ENCODE measurements at places on chromosomes 11 and 22.

DNA sequence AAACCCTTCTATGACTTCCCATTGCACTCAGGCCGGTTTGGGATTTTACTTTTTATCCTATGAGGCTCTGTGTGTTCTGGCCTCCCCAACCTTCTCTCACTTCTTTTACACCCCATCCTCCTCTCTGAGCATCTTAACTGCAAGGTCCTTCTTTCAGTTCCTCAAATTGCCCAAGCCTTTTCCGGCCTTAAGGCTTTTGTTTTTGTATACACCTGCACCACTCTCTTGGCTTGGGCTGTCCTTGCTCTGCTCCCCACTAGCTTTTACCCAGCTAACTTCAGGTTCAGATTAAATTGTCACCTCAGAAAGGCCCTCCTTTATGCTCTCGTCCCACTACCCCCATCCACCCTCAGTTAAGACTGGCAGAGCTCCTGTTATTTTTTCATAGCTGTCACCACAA is 55.5 kb downstream of the FAM83F start:
- peaks cover 16% of the 10 kb centered on the region for H3K4me1 ChIP-seq
- DNase-seq, result no peak
- H3K27ac ChIP-seq, result no peak overlapping the region
- H3K27me3 ChIP-seq, result no peaks in the 10 kb centered on the region
- H3K4me3 ChIP-seq, result no peak overlapping the region

GRCh38 chr11:31795706-31796498 is 15.2 kb downstream of the PAX6 start:
- peak overlapping the region; percentile 60 for H3K4me3 ChIP-seq
- H3K4me1 ChIP-seq, result peaks cover 32% of the 10 kb centered on the region
- peak; percentile 55 for DNase-seq
- H3K27ac ChIP-seq, result no peak overlapping the region
- H3K36me3 ChIP-seq, result no peaks in the 10 kb centered on the region

- H3K27ac ChIP-seq, result no peak overlapping the region
- no peaks in the 10 kb centered on the region for H3K4me1 ChIP-seq
- DNase-seq, result no peak
Observed at GRCh38 chr11:122769126-122769780, 69.0 kb upstream of the CRTAM start.

GRCh38 chr22:50660306-50660705 is 12.3 kb upstream of the SHANK3 start:
- DNase-seq, result no peak
- no peak overlapping the region for H3K4me3 ChIP-seq
- H3K27me3 ChIP-seq, result peaks cover 17% of the 10 kb centered on the region

GRCh38 chr11:121755906-121756305 is 303.1 kb upstream of the SORL1-AS1 start:
- H3K36me3 ChIP-seq, result no peaks in the 10 kb centered on the region
- no peaks in the 10 kb centered on the region for H3K27me3 ChIP-seq
- no peak for DNase-seq
- peaks cover 25% of the 10 kb centered on the region for H3K4me1 ChIP-seq

DNA sequence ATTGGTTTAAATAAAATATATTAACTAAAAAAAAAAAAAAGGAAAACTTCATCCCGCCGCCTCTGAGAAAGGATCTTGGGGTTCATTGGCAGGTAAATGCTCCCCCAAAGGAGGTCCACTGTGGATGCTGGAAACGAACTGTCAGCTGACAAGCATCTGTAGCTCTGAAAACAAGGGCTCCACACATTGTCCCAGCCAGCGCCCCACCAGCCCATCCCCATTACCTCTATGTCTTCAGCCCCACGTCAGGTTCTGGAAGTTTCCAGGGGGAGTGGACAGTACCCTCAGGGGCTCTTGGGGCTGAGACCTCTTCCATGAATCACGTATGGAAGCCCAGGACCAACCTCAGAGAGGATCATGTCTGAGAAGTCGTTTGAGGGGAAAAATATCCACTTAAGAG is 66.4 kb upstream of the WNT7B start:
- no peaks in the 10 kb centered on the region for H3K36me3 ChIP-seq
- H3K27ac ChIP-seq, result no peak overlapping the region
- no peak for DNase-seq
- peaks cover 32% of the 10 kb centered on the region for H3K27me3 ChIP-seq
- no peak overlapping the region for H3K4me3 ChIP-seq

DNA sequence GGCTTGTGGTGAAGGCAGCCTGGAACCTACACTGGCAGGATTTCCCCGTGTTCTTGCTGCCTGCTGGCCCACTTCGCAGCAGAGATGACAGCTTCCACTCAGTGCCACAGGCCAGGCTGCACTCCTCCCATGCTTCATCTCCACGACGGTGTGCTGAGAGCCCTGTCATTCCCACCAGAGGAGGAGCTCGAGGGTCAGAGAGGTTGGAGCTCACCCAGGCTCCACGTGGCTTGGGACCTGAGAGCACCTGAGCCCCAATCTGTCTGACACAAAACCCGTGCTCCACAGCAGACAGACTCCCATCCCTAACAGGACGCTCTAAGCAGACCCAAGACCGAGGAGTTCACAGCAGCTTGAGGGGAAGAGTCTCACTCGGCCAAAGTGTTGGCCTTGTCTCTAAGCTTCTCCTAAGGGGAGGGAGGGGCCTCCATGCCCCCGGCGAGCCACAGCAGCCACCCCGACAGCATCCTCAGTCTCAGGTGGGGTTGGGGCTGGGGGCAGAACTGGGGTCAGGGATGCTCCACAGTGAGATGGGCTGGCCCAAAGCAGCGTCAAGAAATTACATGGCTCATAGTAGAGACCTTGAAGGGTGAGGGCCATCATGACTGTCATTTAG is 10.7 kb downstream of the LRFN4 start:
- H3K36me3 ChIP-seq, result no peaks in the 10 kb centered on the region
- no peak overlapping the region for H3K4me3 ChIP-seq
- no peak overlapping the region for H3K27ac ChIP-seq
- no peaks in the 10 kb centered on the region for H3K4me1 ChIP-seq
- peak; percentile 52 for DNase-seq

- no peaks in the 10 kb centered on the region for H3K36me3 ChIP-seq
- peak overlapping the region; percentile 98 for H3K4me3 ChIP-seq
- peak; percentile 84 for DNase-seq
Observed at GRCh38 chr11:118924591-118925585, 838 bp downstream of the BCL9L start.

DNA sequence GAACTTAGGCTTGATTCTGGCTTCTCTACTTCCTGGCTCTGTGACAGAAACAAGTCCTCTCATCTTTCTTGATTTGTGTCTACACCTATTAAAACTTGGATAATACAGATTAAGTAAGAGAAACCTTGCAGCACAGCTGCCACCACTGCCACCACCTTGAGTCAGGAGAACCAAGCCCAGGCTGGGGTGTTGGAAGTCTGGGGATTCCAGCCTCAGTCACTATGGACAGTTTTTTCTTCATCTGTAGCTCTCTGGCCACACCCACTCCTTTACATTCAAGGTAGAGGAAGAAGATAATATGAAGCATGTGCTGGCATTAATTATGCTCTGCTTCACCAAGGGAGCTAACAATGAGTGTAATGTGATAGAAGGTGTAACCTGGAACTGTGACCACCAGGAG is 75.7 kb downstream of the RELT start:
- H3K36me3 ChIP-seq, result no peaks in the 10 kb centered on the region
- DNase-seq, result no peak
- H3K27me3 ChIP-seq, result no peaks in the 10 kb centered on the region
- no peak overlapping the region for H3K27ac ChIP-seq
- H3K4me1 ChIP-seq, result no peaks in the 10 kb centered on the region

DNA sequence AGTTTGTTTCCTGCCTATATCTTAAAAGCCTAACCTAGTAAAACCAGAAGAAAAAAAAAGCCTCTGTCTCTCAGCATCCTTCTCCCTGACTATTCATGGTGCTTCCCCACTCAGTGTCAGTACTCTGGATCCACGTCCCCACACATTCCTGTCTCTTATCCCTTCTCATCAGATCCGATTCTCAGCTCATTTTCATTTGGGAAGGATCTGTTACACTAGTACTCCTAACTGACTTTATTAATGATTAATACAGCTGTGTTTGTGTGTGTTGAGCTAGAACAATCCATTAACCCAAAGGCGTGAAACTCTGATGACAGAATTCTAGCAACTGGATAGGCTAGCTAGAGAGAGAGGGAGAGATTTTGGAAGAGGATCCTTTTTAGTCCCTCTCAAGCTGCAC is 1.5 kb downstream of the PRRG4 start:
- peaks cover 9% of the 10 kb centered on the region for H3K4me1 ChIP-seq
- no peak overlapping the region for H3K27ac ChIP-seq
- H3K36me3 ChIP-seq, result no peaks in the 10 kb centered on the region
- DNase-seq, result no peak

GRCh38 chr11:57513911-57514537 is 1.5 kb downstream of the SLC43A1 start:
- no peaks in the 10 kb centered on the region for H3K36me3 ChIP-seq
- H3K4me3 ChIP-seq, result peak overlapping the region; percentile 86
- H3K4me1 ChIP-seq, result peaks cover 11% of the 10 kb centered on the region
- peak; percentile 81 for DNase-seq
- H3K27me3 ChIP-seq, result peaks cover 17% of the 10 kb centered on the region
- no peak overlapping the region for H3K27ac ChIP-seq

- DNase-seq, result peak; percentile 22
- peak overlapping the region; percentile 87 for H3K4me3 ChIP-seq
- peaks cover 14% of the 10 kb centered on the region for H3K4me1 ChIP-seq
- no peaks in the 10 kb centered on the region for H3K36me3 ChIP-seq
- no peak overlapping the region for H3K27ac ChIP-seq
Observed at GRCh38 chr11:35419830-35420333, 524 bp upstream of the SLC1A2 start.

DNA sequence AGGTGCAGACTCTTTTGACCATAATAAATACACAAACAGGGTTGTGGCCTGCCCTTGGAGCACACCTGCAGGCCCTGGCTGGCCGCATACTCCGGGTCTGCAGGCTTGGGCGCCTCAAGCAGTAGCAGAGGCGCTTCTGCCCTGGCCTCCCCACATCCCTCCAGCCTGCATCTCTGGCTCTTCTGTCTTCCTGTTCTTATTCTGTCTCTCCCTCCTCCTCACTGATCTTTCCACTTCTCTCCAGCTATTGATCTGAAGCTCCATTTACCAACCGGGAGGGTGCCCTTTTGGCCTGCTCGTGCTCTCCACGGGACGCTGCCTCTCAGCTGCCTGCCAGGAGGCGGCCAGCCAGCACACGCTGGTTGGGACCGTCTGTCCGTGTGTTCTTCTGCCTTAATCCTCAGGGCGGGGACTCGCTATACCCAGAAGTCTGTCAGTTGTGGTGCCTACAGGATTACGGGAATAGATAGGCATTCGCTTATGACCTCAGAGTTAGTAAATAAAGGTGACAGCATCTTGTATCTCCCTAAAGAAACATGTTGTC is 5.2 kb downstream of the UPB1 start:
- no peak for DNase-seq
- no peak overlapping the region for H3K4me3 ChIP-seq
- no peaks in the 10 kb centered on the region for H3K36me3 ChIP-seq
- peaks cover 17% of the 10 kb centered on the region for H3K27me3 ChIP-seq

GRCh38 chr11:114178656-114179055 is 117.5 kb upstream of the NNMT start:
- no peaks in the 10 kb centered on the region for H3K4me1 ChIP-seq
- no peak overlapping the region for H3K4me3 ChIP-seq
- no peak overlapping the region for H3K27ac ChIP-seq
- no peaks in the 10 kb centered on the region for H3K27me3 ChIP-seq
- no peak for DNase-seq

DNA sequence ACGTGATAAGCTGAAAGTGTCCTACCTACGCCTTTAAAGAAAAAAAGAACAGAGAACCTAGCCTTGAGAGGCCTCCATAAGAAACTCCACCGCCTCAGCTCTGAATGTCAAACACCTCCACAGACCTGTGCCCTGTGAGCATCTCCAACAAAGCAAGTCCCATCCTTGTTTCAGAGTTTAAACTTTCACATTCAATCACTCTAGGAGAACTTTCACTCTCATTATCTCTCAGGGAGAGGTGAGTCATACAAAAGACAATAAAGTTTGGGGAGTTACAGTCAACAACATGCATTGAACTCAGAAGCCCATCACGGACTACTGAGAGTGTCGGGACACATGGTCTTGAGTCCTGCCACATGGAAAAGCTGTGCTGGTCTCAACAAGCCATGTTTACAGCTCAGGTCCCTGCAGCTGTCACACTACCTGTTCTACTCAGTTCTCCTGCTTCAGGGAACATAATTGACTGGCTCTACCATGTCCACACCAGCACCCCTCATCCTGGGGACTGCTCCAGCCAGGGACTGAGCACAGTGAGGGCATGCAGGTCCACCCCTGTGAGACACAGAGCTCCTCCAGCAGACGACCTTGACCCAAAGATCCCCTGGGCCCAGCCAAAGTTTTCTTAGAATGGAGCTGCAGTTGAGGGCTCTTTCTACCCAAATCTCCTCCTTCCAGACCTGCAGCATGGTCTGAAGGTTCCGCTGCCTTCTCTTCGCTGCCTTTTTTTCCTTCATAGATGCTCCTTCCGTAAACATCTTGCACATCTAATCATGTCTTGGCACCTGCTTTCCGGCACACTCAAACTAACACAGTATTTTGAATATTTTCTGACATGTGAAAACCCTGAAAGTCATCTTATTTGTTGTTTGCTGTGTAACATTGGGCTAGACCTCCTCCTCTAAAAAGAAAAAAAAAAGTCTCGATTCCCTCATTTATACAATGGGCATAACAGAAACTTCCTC is 114.9 kb downstream of the ETS1 start:
- no peak overlapping the region for H3K4me3 ChIP-seq
- no peak for DNase-seq
- no peaks in the 10 kb centered on the region for H3K27me3 ChIP-seq
- H3K27ac ChIP-seq, result no peak overlapping the region

- DNase-seq, result peak; percentile 68
- H3K4me3 ChIP-seq, result peak overlapping the region; percentile 99
- peaks cover 46% of the 10 kb centered on the region for H3K4me1 ChIP-seq
- no peaks in the 10 kb centered on the region for H3K36me3 ChIP-seq
Observed at GRCh38 chr11:63764679-63765647, 3.6 kb downstream of the ZFTA start.

- no peak for DNase-seq
- H3K4me3 ChIP-seq, result no peak overlapping the region
- no peaks in the 10 kb centered on the region for H3K27me3 ChIP-seq
- H3K36me3 ChIP-seq, result peaks cover 4% of the 10 kb centered on the region
- H3K27ac ChIP-seq, result no peak overlapping the region
Observed at GRCh38 chr22:49099496-49100124, 728.1 kb downstream of the BRD1 start.

DNA sequence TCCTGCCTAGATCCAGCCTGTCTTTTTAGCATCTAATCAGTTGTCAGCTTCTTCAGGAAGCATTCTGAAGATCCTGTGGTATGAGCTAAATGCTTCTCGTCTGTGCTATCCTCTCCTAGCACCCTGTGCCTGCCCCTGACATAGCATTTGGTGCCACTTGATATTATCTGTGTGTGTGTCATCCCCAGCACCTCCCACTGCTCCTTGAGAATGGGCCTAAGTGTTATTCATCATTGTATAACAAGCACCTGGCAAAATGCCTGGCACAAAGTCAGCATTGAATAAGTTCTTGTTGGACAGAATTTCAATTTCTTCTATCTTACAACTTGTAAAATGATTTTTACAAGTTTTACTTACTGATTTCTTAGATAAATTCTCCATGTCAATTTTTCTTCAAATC is 28.1 kb upstream of the OLFML1 start:
- no peak overlapping the region for H3K4me3 ChIP-seq
- no peaks in the 10 kb centered on the region for H3K36me3 ChIP-seq
- H3K4me1 ChIP-seq, result no peaks in the 10 kb centered on the region
- no peak overlapping the region for H3K27ac ChIP-seq
- H3K27me3 ChIP-seq, result no peaks in the 10 kb centered on the region

- no peak for DNase-seq
- H3K4me1 ChIP-seq, result peaks cover 41% of the 10 kb centered on the region
- no peaks in the 10 kb centered on the region for H3K27me3 ChIP-seq
- no peak overlapping the region for H3K27ac ChIP-seq
- H3K4me3 ChIP-seq, result peak overlapping the region; percentile 77
- H3K36me3 ChIP-seq, result peaks cover 4% of the 10 kb centered on the region
Observed at GRCh38 chr11:118439646-118440045, 3.4 kb downstream of the KMT2A start.
